ENCODE measurements at places on chromosomes 4 and X.

DNA sequence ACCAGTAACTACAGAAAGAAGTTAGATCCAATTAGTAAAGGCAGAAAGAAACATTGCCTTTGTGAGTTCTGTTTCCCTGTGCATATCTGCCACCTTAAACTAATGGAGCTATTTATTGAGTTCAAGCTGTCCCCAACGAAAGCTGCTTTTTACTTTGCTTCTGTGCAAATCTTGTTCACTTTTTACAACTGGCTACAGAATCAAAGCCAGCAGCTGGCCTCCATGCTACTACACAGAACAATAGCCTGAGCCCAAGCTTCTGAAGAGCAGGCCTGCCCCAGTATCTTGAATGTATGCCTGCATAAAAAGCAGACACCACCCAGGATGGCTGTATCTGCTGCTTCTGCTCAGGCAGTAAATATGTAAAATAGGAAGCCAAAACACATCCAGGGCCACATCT lies 28.1 kb downstream of the ANK2 start:
- no peak for DNase-seq

GRCh38 chr4:93842601-93843252 lies 14.2 kb downstream of the ATOH1 start:
- DNase-seq = no peak

DNA sequence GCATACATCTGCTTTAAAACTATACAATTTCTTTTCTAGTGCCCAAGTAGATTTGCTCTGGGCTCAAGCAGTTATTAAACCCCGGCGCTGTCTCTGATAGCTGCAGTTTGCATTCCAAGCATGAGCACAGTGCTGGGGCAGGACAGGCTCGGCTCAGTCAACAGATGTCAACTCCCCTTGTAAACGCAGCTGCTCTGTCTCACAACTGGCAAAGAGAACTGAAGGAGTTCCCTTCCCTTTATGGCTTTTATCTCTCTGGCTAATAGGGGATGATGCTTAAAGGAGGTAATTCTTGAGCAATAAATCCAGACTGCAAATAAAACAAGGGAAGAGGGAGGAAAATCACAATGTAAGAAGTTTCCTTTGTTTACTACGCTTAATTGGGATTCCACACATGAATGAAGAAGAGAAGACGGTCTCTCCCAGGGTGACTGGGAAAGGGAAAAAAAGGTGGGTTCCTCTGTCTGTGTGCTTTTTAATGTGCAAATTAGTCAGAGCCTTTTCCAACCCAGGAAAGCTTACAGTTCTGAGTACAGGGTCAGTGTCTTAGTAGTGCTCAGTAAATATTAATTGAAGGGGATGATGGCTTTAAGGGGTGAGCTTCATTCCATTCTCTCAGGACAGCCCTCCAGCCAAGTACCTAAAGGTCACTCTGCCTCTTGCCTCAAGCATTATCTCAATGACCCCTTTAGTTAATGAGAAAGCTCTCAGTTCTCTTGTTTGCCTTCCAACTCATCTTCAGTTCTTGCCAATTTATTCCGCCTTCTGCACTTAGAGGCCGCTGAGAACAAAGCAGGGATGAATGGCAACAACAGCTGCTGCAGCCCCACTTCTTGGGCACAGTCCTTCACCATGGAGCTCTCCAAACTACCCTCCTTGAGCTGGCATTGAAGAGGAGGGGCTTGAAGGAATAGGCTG lies 155.7 kb upstream of the JADE1 start:
- peak; percentile 70 for DNase-seq

DNA sequence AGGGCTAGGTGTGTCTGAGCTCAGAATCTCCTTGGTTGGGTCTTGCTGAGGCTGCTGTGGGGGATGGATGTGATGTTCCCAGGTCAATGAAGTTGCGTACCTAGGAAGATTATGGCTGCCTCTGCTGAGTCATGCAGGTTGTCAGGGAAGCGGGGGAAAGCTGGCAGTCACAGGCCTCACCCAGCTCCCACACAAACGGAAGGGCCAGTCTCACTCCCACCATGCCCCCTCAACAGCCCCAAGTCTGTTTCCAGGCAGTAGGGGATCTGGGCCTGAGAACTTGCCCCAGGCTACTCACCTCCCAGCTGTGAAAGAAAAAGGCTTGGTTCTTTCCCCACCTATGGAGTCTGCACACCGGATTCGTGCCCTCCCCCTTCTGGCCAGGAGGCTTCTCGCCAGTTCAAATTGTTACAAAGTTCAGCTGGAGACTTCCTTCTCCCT lies 72.9 kb downstream of the WDR44 start:
- DNase-seq = no peak

DNA sequence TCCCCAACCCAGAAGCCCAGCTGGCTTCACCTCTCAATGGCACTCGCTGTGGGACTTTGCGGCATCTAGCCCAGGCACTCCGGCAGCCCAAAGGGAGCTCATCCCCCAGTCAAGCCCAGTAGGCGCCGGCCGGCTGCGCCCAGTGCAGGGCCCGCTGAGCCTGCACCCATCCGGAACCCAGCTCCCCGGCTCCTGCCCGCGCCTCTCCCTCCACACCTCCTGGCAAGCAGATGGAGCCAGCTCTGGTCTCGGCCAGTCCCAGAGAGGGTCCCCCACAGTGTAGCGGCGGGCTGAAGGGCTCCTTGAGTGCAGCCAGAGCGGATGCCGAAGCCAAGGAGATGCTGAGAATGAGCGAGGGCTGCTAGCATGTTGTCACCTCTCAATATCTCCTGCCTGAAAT lies 116.8 kb upstream of the UGT8 start:
- no peak for DNase-seq

GRCh38 chrX:53547668-53548067 lies 113.5 kb upstream of the HSD17B10 start:
- no peak for DNase-seq

DNA sequence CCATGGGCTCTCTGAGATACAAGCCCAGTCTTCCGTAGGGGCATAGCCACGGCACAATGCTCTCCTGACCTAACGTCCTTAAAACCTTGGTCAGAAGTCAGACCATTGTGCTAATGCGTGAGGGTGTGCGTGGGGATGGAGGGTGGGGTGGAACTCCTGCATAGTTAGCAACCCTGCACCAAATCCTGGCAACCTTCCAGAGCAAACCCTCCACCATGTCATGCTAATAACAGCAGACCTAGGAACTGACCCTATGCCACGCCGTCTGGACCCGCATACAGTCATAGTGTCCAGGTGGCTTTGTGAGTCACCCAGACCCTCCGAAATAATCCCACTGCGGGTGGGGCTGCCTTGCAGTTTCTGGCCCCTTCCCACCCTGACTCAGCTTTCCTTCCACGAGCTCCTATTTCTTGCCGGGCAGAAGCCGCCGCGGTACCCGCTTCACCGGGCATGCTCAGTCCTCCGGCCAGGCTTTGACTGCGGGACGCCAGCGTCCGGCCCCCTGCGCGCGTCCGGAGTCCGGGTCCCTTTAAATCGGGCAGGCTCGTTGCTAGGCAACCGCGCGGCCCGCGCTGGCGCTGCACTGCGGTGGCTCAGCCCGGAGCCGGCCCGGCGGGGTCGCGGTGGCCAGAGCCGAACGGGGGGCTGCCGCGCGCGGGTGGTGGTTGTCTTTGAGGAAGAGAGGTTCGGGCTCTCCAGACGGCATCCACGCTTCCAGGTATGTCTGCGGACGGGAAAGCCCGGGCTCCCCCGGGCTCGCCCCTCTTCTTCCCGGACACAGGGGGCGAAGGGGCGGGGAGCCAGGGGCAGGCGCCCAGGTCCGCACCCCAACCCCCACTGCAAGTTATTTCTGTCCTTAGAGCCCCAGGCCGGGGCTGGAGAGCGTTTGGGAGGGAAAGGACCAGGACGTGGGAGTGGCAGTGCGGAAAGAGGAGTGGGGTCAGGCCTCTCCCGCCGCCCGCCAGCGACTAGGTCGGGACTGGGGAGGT lies at the start of gene CCDC160:
Gene CCDC160, plus strand, starts transcription at position 557 of the 989 bp plus-strand sequence. CDS start 7,619 bp downstream, outside the sequence.
- DNase-seq = no peak

GRCh38 chr4:122861172-122861943 lies 34.7 kb downstream of the FGF2 start:
- DNase-seq = no peak

GRCh38 chr4:116055857-116056827 lies 942.7 kb upstream of the NDST4 start:
- DNase-seq = no peak

DNA sequence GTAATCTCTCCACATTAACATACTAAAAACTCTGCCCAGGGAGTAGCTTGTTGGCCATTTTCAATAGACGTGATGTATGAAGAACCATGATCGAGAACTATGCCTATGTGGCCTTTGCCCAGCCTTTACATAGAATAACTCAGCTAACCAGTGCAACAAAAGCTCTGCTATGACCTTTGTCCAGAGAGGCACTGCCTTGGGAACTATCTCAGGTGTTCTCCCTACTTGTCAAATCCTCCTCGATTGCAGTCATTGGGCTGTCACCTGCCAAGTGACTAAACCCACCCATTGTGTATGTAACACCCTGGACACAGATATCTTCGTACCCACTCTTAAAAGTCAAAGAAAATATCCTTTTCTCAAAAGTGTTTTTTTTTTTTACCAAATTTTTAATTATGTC lies 610.3 kb upstream of the GALNTL6 start:
- DNase-seq = no peak

- no peak for DNase-seq
These were observed 90.2 kb downstream of the TET2 start for GRCh38 chr4:105236916-105237311.

DNA sequence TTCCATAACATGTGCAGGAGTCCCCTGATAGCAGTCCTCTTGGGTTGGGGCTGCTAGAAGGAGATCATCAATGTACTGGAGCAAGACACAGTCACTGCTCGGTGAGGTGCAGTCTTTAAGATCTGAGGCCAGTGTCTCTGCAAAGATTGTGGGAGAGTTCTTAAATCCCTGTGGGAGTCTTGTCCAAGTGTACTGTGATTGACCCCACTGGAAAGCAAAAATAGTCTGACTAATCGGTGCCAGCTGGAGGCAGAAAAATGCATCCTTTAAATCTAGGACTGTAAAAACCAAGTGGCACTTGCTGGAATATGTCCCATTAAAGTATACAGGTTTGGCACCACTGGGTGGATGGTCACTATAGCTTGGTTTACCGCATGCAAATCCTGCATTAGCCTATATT lies 31.1 kb downstream of the SULT1E1 start:
- DNase-seq = no peak

DNA sequence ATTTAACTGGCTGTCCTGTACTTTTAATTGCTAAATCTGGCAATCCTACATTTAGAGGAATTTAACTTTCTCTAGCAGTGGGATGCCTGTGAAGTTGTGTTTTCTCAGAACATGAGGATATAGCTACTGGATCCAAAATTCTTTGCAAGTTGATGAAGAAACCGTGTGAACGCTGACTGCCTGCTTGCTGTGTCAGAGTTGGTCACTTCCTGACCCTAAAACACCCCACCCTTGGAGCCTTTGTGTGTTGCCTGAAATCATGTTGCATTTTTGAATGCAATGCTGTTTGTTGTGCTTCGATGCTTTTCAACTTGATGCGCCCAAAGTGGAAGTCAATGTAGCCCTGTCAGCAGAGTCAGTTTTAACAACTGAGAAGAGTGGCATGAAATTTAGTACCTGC lies 211.2 kb downstream of the ANK2 start:
- no peak for DNase-seq

- DNase-seq = no peak
These were observed 2289.6 kb downstream of the ARAP2 start for GRCh38 chr4:33954759-33955158.

DNA sequence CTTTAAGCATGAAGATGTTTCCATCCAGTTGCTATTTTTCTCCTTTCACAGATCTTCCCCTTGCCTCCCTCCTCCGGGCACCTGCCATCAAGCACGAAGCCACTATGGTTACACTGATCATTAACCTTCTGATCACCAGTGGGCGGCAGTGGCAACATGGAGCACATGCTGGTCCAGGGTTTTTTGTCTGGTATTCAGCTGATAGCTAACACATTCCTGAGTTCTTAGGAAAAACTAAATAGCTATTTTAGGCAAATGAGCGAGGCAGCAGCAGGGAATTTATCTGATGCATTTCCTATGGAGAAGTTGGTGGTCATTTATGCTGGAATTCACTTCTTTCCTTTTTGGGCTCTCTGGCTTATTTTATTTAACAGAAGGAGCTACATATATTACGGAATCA lies 22.9 kb downstream of the SHISA3 start:
- DNase-seq = peak; percentile 21

DNA sequence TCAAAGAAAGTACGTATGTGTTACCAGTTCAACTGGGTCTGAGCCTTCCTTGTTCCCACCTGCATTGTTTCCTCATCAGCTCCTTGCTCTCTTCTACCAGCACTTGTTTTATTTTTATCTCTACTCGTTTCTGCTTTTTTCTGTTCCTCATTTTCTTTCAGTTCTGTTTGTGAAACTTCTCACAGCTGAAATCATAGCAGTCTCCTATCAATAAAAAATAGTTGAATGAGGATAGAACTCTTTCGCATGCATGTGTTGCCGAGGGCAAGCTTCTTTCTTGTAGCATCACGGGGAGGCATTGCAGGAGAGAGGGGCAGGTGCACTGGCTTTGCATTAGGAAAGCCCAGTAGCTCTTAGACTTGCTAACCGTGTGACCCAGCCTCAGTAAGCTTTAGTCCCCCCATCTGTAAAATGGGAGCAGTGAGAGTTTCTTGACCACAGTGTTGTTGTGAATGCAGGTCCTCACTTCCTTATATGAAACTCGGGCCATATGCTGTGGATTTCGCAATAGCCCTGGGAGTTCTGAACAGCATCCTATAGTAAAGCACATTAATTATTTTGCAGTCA lies 24.7 kb downstream of the OFD1 start:
- no peak for DNase-seq

GRCh38 chr4:119244832-119245231 lies 32.3 kb downstream of the USP53 start:
- no peak for DNase-seq

- no peak for DNase-seq
These were observed 150.2 kb downstream of the TSPAN5 start for GRCh38 chr4:98508248-98508647.

DNA sequence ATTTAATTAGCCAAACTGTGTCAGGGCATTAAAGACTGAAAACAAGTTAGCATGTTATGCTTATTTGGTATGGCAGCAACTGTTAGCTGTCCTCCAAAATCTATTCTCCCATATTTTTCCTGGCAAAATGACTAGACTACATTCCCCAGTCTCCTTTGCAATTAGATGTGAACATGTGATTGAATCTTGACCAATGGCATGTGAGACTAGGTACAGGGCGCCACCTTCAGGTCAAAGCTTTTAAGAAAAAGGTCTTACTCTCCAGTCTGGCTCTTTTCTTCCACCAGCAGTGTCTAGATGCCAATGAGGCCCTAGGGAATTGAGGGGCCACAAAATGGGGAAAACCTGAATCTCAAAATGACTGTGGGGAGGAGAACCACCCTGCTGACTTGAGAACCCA lies 408.2 kb downstream of the SMARCA1 start:
- DNase-seq = peak; percentile 8

GRCh38 chrX:153948002-153948466 lies 3.6 kb upstream of the RENBP start:
- DNase-seq = no peak

GRCh38 chr4:45442466-45442865 lies 681.4 kb downstream of the GABRG1 start:
- DNase-seq = no peak

GRCh38 chr4:127780598-127780997 lies 1.5 kb upstream of the HSPA4L start:
- no peak for DNase-seq

DNA sequence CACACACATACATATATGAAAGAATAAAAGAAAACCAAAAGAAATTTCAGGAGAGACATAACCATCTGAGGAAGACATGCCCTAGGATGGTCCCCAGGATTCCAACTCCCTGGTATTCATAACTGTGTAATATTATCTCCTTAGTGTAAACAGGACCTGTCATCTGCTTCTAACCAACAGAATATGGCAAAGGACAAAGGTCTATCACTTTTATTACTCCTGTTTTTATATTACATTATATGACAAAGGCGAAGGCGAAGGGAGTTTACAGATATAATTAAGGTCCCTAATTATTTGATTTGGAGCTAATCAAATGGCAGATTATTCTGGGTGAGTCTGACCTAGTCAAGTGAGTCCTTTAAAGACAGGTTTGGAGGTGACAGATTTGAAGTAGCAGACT lies 155.1 kb downstream of the MID1 start:
- DNase-seq = no peak

Data from IMR-90 (cell line).